ENCODE measurements at places on chromosomes 6 and 20. TPM values are rescaled to one million over a fixed set of nuclear protein-coding genes. Genes with fewer than 3 reads are reported as not detected.

The ID1 gene
- 673 TPM for total RNA-seq

The AGPAT4 gene
- 3.7 TPM for total RNA-seq

The BMP7 gene
- total RNA-seq, result 0.49 TPM

The MCHR2 gene
- total RNA-seq, result not detected

The TRIM15 gene
- total RNA-seq, result not detected

The PKIB gene
- 4.1 TPM for total RNA-seq

The PRR18 gene
- total RNA-seq, result not detected

The DOP1A gene
- total RNA-seq, result 14.0 TPM

The DCDC2 gene
- total RNA-seq, result not detected

The UBE3D gene
- total RNA-seq, result 3.0 TPM

The NKX2-4 gene
- total RNA-seq, result not detected

The TMEM239 gene
- total RNA-seq, result not detected

The CAP2 gene
- 3.7 TPM for total RNA-seq

The RIPOR2 gene
- total RNA-seq, result 0.21 TPM

The FERMT1 gene
- total RNA-seq, result 26.7 TPM

The FABP7 gene
- total RNA-seq, result not detected

The TOX2 gene
- 1.3 TPM for total RNA-seq

The RAET1G gene
- 30.8 TPM for total RNA-seq

The ERVFRD-1 gene
- total RNA-seq, result not detected

The ARFGAP1 gene
- 44.6 TPM for total RNA-seq

The HCK gene
- total RNA-seq, result not detected

The PPP1R16B gene
- not detected for total RNA-seq

The TP53TG5 gene
- not detected for total RNA-seq

The KCNK16 gene
- total RNA-seq, result not detected

The SEL1L2 gene
- not detected for total RNA-seq

The SLC2A4RG gene
- total RNA-seq, result 88.0 TPM

The GLP1R gene
- total RNA-seq, result not detected

The OR2B3 gene
- total RNA-seq, result not detected

The PTK6 gene
- total RNA-seq, result 0.70 TPM

The PERP gene
- total RNA-seq, result 1,006 TPM

The MEP1A gene
- total RNA-seq, result 0.21 TPM

The MYCT1 gene
- not detected for total RNA-seq

The MLIP gene
- not detected for total RNA-seq

The TRIM40 gene
- total RNA-seq, result not detected

The MCM8 gene
- 8.0 TPM for total RNA-seq

The FGD2 gene
- 0.63 TPM for total RNA-seq

The HDGFL1 gene
- not detected for total RNA-seq

The EDN3 gene
- total RNA-seq, result not detected

The TAF8 gene
- 20.2 TPM for total RNA-seq

The SLC16A10 gene
- 0.09 TPM for total RNA-seq

The TPBG gene
- total RNA-seq, result 80.9 TPM

The ME1 gene
- total RNA-seq, result 29.6 TPM

The LY6G5C gene
- total RNA-seq, result 0.79 TPM

The TBXT gene
- total RNA-seq, result not detected

The TRAPPC3L gene
- total RNA-seq, result not detected

The SUMO4 gene
- total RNA-seq, result 0.21 TPM

The TRIM31 gene
- total RNA-seq, result not detected

The BYSL gene
- total RNA-seq, result 15.8 TPM

The METTL24 gene
- total RNA-seq, result not detected

All from airway epithelial cell (primary cell).